ENCODE measurements at places on chromosomes 4 and X.

- no peak for DNase-seq
Measured at GRCh38 chrX:127459790-127460189, 592.4 kb downstream of the ACTRT1 start.

GRCh38 chr4:146061610-146062334 is 113.7 kb upstream of the LSM6 start:
- no peak for DNase-seq

DNA sequence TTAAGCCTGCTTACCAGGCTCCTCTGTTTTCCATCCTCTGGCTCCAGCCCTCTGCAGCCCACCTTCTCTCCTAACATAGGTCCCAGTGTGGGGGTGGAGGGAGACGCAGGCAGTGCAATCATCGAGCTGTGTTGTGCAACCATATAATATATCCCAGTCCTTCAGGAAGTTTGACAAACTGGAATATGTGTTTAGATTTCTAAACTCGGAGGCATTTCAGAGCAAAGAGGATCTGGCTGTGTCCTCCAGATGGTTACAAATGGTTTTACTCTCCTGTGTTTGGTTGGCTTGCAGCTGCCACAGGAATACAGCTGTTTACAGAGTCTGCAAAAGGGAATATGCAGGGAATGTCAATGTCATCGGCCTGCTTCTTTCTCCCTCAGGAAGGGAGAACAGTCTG is 195.3 kb upstream of the LNX1 start:
- no peak for DNase-seq

- DNase-seq, result no peak
Measured at GRCh38 chr4:54941994-54942552, 183.3 kb downstream of the KDR start.

GRCh38 chr4:106893395-106893881 is 142.7 kb downstream of the DKK2 start:
- DNase-seq, result no peak

DNA sequence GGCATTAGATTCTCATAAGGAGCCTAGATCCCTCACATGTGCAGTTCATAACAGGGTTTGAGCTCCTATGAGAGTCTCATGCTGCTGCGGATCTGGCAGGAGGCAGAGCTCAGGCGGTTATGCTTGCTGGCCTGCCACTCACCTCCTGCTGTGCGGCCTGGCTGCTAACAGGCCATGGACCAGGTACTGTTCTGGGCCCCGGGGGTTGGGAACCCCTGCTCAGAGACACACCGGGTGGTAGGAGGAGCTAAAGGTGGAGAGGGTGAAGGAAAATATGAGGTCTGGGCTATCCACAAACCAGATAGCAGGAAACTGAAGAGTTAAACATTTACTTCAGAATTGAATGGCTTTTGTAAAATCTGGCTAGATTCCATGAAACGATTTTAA is 5.9 kb upstream of the F11 start:
- DNase-seq, result no peak

- no peak for DNase-seq
Measured at GRCh38 chrX:153776611-153777045, 4.2 kb upstream of the SRPK3 start.

- DNase-seq, result no peak
Measured at GRCh38 chrX:44152852-44153251, 179.7 kb upstream of the NDP start.

GRCh38 chr4:76322236-76322635 is 15.7 kb downstream of the STBD1 start:
- no peak for DNase-seq

GRCh38 chr4:187996502-187997177 is 1.1 kb downstream of the ZFP42 start:
- no peak for DNase-seq

GRCh38 chrX:55522596-55523276 is 33.1 kb upstream of the USP51 start:
- DNase-seq, result no peak

- no peak for DNase-seq
Measured at GRCh38 chr4:75306506-75306905, 207.7 kb downstream of the RCHY1 start.

DNA sequence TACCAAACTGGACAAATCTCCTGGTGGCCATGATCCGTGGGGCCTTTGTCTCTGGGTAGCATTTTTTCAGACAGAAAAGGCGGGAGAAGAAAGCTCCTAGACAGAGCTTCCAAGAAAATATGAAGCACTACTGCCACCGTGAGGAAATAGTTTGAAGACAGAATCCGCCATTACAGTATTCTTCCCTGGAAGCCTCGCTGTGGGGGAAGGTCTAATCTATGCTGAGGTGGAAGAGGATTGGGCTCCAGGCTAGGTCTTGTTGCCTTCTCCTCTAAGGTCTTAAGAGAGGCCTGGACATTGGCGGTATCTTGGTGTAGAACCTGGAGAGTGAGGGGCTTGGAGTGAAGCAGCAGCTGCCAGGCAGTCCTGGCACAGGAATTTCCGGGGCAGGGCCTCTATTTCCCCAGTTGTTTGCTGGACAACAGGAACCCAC is 218.9 kb downstream of the OR13H1 start:
- no peak for DNase-seq

DNA sequence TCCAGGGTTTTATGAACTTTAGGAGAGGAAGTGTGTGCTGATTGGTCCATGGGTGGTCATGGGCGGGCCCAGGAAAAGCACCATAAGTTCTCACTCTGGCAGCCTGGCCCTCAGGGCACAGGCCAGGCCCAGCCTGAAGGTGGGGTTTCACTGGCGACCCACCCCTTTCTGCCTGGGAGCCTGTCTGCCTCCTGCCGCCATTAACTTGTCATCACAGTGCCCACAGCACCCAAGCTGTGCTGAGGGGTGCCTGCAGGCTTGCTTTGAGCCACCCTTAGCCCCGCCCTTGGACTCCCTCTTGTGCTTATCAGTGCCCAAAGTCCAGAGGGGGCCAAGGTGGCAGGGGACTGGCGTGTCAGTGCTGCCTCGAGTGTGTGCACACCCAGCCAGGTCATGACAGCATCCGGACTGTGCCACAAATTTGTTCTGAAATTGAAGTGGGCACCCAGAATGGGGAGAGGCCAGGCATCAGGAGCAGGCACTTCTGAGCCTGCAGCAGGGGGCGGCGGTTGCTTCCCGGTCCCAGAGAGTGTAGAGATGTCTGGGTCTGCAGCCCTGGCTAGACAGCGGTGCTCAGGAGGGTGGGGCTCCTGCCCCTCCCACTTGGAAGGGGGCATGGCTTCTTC is 455.6 kb downstream of the TMA16 start:
- peak; percentile 37 for DNase-seq

DNA sequence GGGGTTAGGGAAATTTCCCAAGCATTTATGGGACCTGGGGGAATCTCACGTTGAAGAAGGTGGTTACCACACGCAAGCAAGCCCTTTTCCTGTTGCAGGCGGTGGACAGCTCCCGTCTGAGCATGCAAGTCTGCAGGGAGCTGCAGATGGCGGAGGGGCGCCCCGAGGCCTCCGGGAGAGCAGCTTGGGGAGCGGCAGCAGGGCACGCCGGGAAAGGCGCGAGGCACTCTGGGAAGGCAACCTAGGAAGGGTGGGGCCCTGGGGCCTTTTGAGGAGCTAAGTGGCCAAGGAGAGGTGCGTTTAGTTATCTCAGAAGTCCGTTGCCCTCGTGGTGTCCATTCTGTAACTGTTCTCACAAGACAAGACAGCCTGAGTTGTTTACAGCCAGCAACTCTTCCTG is 57.0 kb upstream of the SLC25A4 start:
- no peak for DNase-seq

DNA sequence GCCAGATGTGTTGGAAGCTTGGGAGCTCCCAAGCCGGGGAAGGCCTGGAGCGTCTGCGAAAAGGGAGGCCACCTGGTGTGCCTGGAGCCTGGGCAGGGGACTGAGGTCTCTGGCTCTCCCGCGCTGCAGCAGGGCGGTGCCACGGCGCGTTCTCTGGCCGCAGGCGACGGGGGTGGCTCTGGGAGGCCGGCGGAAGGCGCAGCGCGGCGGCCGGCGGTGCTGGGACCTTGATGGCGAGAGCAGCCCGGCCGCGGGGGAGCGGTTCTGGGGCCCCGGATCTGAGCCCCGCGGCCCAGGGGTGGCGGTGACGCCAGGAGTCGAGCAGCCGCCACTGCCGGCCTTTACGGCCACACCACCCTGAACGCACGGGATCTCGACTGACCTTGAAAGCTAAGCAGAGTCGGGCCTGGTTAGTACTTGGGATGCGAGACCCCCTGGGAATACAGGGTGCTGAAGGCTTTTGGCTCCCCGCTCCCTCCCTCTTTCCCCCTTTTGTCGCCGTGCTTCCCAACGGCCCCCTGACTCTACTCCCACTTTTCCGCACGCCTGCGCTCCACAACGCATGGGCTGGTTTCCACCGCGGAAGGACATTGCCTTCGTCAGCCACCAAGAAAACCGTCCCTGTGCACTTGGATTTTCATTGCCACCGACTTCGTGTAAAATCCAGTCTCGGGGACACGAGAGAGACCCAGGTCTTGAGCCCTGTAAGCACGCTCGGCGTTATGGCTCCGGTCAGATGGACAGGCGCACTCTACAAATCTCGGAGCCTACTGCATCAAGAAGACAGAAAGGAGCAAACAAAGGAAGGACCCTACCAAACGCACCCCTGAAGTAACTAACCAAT is 9.5 kb downstream of the FRG2 start:
- DNase-seq, result no peak

DNA sequence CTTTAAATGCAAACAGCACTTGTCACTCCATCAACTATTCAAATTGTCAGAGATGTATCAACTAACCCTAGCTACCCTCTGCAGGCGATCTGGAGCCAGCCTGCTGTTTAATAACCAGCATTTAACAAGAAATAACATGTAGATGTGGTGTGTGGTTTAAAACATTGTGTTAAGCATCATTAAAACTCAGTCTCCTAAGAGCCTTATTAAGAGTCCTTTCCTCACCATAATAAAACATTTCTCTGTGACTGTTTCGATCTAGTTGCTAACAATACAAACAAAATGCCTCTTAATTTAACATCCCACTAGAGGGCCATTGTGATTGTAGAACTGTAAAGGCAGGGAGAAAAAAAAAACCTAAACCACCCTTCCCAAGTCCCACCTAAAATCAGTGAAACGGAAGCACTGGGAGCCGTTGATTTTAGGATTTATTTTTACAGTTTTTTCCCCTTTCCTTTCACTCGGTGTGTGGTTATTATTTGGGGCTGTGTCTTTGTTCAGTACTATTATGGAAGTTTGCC is 708.6 kb downstream of the C4orf33 start:
- DNase-seq, result no peak

DNA sequence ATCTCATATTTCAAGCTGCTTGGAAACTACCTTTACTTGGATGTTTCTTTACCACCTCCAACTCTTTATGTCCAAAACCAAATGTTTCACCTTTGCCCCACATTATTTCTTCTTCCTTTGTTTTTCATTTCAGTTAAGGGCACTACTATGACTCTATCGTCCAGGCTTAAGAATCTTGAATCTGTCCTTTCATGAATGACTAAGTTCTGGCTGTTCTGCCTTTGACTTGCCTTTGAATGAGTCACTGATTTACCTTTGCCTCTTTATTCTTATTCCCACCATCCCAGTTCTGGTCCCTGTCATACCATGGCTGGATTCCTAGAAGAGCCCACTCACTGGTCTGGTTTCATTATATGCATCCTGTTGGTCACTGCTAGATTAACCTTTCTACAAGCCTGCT is 30.6 kb upstream of the PLAC1 start:
- no peak for DNase-seq

- DNase-seq, result peak; percentile 67
Measured at GRCh38 chr4:3399277-3400194, 42.2 kb upstream of the HGFAC start.

DNA sequence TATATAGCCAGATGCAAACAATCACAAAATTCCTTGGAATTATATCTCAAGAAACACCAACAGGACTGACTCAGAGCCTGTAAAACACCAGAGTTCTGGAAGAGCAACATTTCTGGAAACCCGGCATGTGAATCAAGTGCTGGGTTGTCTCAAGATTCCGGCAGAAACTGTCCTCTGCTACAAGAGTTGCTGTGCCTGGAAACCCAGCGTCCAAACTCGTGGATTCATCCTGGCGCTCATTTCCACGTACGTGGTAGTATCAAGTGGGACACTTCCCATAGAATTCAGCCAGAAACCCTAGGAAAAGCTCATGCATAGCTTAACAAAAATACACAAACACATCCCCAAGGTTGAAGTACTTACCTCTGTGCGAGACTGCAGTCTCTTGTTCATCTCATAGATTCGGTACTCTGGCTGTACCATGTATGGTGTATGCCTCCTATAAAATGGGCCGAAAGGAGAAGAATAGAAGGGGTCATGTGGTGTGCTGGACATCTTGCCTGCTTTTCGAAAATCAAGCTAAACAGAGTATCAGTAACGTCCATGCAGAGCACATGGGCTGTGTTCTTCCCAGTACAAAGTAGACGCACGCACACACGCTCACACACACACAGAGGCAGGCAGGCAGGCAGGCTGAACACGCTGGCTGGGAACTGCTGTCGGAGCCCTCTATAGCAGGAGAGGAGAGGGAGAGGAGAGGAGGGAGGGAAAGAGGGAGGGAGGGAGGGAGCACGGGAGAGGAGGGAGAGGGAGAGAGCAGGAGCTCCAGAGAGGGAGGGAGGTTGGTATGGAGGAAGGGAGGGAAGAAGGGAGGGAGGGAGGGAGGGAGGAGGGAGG is at the start of gene LDB2:
Gene LDB2, minus strand, starts transcription at position 655 of the 837 bp plus-strand sequence.
- peak; percentile 79 for DNase-seq
